ENCODE measurements at places on chromosomes 4 and X.

DNA sequence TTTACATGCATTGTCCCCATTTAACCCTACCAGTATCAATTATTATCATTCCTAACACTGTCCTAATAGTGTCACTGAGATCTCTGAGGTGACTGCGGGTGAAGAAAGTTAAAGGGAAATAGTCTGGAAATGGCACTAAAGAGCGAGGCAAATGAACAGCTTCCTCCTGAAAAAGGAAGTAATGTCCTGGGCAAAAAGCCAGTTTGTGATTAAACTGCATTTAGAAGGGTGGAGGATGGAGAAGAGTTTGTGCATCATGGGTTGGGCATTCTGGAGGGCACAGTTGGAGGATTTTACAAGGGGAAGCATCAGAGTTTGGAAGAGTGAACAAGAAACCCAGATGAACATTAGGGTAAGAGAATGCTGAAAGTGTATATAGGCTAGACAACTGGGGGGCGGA, 60.5 kb upstream of the SLC25A4 start:
- no peak for DNase-seq

DNA sequence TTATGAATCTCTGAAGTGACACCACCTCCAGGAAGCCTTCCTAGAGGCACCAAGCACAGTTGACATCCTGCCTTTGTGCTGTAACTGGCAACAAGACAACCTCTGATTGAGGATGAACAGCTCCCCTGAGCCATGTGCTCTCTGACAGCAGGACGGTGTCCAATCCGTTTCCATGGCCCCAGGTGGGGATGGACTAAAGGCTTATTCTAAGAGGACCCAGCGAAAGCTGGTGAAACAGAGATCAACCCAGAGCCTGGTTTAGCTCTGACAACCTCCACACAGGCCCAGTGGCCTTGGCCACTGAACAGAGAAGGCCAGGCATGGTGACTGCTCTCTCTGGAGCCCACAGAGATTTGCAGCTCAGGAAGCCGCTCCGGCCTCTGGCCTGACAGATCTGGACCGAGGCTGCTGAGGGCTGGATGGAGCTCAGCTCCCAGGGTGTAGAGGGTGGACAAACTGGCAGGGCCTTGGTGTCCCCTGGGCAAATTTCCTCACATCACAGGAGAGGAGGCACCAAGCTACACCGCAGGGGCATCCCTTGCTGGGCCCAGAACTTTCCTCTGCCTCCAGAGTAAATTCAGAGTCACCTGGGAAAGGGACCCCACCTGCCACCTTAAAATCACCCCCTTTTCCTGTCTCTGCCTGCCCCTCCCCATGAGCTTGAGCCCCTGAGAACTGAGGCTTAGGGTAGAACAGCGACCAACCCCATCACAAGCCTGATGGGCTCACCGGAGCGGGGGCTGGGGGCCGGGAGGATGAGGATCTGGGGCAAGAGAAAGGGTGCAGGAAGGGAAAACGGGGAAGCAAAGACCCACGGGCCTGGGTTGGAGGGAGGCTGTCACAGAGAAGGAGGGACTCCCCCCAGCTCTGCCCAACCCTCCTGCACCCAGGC, 40.2 kb downstream of the HMX1 start:
- no peak for DNase-seq

DNA sequence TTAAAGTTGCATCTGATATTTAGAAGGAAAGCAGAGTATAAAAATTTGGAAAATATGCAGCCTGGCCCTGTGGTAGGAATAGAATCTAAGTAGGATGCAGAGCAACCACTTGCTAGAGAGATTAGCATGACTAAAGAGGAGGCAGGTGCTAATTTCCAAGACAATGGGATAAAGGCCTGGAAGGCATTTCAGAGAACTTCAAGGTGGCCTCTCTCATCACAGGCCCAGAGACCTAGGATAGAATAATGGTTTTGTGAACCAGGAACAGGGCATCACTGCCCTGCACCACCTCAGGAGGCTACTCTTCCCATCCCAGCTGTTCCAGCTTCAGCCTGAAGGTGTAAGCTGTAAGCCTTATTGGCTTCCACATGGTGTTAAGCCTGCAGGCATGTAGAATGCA, 621.7 kb upstream of the HS3ST1 start:
- DNase-seq: no peak

DNA sequence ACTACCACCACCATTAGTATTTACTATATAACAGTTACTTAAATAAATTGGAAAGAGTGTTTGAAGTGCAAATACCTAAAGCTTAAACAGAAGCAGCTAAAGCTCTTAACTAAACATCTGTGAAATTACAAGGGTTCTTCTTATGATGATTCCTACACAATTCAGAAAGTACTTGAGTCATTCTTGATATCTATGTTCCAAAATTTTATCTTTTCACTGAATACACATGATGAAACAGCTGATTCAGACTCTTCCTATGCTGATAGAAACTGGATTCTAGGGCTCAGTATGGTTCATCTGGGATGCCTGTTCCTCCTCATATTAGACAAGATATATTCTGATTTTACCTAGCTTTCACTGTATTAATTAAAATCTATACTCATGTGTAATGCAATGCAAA, 13.6 kb downstream of the EREG start:
- no peak for DNase-seq

GRCh38 chrX:16160729-16161128, 6.6 kb upstream of the MAGEB17 start:
- DNase-seq: no peak

DNA sequence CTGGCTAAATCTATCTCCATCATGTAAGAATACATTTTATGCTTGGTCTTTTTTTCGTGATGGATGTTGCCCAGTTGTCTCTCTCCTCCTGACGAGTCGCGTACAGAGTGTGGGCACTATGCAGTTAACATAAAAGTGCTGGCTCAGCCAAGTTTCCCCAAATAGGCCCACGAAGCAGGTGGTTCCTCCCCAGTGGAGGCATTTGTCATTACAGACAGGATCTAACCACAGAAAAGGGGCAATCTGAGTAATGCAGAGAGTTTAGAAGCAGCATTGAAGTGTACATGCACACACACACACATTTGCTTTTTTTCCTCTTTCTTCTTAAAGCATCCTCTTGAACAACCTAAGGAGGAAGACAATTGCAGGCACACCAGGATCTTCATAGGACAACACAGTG, 188.7 kb upstream of the VCX start:
- no peak for DNase-seq

- no peak for DNase-seq
Measured at GRCh38 chr4:139461022-139461628, 7.2 kb downstream of the RAB33B start.

DNA sequence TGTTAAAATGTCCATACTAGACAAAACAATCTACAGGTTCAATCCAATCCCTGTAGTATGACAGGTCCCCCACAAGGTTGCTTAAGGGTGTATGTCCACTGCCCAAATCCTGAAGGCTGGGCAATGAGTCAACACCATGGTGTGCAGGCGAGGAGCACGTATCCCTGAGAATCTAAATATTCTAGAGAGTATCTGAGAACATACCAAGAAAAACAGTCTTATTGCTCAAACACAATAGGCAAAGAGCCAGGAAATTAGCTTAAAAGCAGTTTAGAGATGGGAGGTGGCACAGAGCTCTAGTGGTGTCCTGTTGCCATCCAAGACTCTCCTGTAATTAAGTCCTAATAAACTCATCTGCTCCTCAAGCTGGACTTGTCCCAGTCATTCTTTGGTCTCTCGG, 37.0 kb downstream of the RCHY1 start:
- DNase-seq: no peak

GRCh38 chrX:44903107-44903506, 30.1 kb downstream of the KDM6A start:
- no peak for DNase-seq

DNA sequence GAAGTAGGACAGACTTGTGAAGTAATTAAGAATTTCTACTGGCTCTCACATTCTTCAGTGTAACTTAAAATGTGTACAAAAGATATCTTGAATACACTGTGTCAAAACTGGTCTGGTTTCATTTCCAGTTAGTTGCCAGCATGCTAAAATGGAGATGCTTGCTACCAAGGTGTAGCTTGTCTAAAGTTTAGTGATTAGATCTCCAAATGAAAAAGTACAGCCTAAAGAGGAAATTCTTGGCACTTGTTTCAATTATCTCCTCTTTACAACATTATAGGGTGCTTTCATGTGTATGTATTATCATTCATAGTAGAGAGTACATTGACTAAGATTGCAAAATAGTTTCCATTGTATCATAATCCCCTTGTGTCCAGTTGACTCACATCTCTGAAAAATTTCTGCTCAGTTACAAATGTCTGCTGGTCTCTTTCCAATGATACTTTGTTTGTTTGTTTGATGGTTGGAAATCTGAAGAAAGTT, 97.3 kb upstream of the SPRY1 start:
- no peak for DNase-seq

DNA sequence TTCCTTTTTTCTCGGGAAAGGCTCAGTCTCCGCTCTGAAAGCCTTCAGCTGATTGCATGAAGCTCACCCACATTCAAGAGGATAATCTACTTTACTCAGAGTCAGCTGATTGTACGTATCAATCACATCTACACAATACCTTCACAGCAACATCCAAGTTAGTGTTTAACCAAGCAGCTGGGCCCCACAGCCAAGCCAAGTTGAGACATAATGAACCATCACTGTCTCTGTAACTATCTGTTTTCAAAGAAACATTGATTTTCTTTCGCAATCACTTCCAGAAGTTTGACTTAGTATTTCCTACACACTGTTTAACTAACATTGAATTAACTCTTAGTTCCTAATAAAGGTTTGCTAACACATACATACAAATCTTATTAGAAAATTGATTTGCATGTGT, 40.3 kb downstream of the RWDD4 start:
- no peak for DNase-seq

DNA sequence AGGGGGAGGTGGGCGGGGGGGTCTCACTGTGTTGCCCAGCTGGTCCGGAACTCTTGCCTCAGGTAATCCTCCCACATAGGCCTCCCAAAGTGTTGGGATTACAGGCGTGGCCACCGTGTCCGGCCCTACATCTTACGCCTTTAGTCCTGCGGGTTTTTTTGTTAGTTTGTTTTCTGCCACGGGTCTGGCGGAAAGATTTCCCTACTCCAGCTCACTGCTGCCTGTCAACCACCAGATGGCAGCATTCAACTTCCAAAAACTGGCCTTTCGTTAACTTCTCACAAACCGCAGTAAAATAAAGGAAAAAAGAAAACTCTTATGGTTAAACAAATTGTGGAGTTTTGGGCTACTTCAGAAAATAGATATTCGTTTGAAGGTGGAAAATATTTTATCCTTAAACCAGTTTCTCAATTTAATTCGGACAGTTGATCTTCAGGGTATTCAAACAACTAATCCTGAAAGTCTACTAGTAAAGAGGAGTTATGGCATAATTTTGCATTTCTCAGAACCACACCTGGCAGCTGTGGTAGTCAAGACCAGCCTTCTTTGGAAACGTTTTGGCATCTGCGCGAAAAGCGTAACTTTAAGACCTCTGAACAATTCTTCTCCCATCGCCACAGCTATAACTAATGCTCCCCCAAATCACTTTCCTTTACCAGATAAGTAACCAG, 41.1 kb downstream of the LUZP4 start:
- DNase-seq: no peak

- DNase-seq: no peak
Measured at GRCh38 chr4:24544208-24544988, 40.0 kb downstream of the DHX15 start.

DNA sequence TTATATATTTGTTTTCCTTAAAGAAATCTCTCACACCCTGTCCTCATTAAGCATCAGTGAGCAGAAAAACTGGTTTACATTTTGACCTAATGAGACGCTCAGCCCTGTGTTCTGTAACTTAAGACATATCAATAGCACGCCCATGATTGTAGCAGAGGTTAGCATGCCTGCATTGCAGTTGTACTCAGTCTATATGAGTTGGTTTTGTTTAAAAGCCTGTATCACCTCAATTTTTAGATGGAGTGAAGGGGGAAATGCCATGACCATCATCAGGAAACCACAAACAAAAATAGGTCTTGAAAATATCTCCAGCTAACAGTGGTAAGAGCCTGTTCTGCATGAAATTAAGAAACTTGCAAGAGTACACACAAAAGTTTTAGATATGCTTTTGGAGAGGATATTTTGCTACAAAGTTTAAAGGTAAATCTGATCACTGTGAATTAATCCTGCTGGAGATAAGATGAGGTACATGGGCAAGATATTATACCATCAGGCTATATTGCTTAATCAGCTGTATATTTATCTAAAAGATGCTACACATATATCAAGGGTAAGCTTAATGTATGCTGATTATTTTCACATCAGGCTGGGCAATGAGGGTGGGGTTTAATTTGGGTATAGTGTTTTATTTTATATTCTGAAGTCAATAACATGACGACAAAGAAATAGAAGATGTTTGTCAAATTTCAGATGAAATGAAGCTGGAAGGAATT, 13.1 kb upstream of the COQ2 start:
- no peak for DNase-seq

- DNase-seq: no peak
Measured at GRCh38 chr4:1246901-1247863, 1.7 kb downstream of the CTBP1 start.

- no peak for DNase-seq
Measured at GRCh38 chr4:51858605-51859202, 15.8 kb downstream of the DCUN1D4 start.

GRCh38 chrX:123424546-123424945, 240.5 kb downstream of the GRIA3 start:
- DNase-seq: no peak

- no peak for DNase-seq
Measured at GRCh38 chr4:178414881-178415446, 972.7 kb upstream of the AGA start.

- no peak for DNase-seq
Measured at GRCh38 chr4:17030543-17030942, 132.1 kb upstream of the LDB2 start.

- DNase-seq: peak; percentile 83
Measured at GRCh38 chrX:1453951-1454785, 1.5 kb upstream of the ASMTL start.

DNA sequence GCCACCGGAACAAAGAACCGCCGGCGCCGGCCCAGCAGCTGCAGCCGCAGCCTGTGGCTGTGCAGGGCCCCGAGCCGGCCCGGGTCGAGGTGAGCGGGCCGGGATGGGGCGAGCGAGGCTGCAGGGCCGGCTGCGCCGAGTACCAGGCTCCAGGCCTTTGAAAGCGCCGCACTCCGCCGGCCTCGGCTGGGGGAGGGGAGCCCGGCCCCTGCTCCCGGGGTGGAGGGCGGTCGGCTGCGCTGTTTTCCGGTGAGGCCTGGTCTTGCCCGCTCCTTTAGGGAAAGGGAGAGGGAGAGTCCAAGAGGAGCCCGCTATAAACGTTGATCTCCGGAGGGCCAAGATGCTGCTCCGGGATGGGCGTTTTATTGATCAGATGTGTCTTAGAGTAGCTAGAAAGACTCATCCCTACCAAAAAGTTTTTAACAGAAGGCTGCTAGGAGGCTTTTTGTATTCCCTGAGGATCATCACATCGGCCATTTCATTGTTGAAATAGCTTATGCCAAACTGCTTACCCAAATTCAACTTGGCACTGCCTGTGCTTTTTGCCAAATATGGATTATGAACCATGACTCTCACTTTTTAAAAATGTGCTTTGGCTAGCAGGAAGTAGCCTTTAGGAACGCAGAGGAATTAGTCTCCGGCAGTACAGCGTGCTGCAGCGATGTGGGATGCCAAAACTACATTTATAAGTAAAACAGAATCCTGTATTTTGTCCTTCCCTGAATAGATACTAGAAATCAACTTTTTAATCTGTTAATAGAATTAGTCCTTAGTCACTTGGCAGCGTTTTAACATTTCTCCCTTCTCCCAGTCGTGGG, 760 bp downstream of the TMEM165 start:
- DNase-seq: peak; percentile 20

- no peak for DNase-seq
Measured at GRCh38 chr4:31807036-31807435, 1086.9 kb downstream of the PCDH7 start.

- no peak for DNase-seq
Measured at GRCh38 chr4:120843849-120844527, 78.5 kb downstream of the PRDM5 start.

- DNase-seq: no peak
Measured at GRCh38 chr4:23773884-23774636, 115.8 kb downstream of the PPARGC1A start.
